NCI-H1436 (cell line): ENCODE measurements at places on chromosomes 4 and X.

GRCh38 chr4:98659741-98660462 is 1.5 kb upstream of the TSPAN5 start:
- no peak for DNase-seq

- no peak for DNase-seq
Observed at GRCh38 chr4:121875652-121876051, 5.4 kb upstream of the BBS7 start.

GRCh38 chr4:82458729-82459128 is 28.3 kb downstream of the ENOPH1 start:
- DNase-seq = no peak

GRCh38 chr4:61231421-61231820 is 31.3 kb downstream of the ADGRL3 start:
- no peak for DNase-seq

- no peak for DNase-seq
Observed at GRCh38 chr4:165326831-165327210, 648 bp upstream of the MSMO1 start.

GRCh38 chr4:106529348-106530023 is 160.9 kb upstream of the GIMD1 start:
- no peak for DNase-seq

- no peak for DNase-seq
Observed at GRCh38 chr4:38313999-38314561, 349.9 kb upstream of the KLF3 start.

DNA sequence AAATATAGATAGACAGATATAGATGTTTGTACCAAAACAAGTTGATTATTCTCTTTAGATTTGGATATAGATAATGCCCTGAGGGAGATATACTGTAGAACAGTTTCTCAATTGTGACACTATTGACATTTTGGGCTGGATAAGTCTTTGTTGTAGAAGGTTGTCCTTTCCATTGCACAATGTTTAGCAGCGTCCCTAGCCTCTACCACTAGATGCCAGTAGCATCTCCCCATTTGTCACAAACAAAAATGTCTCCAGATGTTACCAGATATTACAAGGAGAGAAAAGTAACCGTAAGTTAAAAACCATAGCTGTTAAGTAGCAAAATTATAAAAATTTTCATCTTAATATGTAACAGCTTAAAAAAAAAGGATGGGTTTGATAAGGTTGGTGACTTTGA is 2595.3 kb downstream of the ARAP2 start:
- no peak for DNase-seq

GRCh38 chrX:86002076-86002896 is 45.1 kb downstream of the CHM start:
- DNase-seq = no peak

- no peak for DNase-seq
Observed at GRCh38 chr4:123673971-123674370, 277.4 kb downstream of the SPRY1 start.

DNA sequence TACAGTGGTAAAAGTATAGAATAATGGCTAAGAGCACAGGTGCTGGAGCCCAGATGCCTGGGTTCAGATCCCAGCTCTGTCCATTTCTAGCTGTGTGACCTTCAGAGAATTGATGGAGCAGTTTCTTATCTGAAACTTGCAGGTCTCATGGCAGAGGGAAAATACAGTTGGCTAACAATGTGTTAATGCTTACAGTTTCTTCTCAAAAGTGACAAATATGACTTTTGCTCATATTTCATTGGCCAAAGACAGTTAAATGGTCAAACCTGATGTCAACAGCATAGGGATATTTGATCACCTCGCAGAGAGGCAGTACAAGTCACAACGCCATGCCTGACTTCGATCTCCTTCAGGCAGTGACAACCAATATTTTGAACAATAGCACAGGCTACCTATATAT is 60.2 kb upstream of the LCORL start:
- DNase-seq = no peak

DNA sequence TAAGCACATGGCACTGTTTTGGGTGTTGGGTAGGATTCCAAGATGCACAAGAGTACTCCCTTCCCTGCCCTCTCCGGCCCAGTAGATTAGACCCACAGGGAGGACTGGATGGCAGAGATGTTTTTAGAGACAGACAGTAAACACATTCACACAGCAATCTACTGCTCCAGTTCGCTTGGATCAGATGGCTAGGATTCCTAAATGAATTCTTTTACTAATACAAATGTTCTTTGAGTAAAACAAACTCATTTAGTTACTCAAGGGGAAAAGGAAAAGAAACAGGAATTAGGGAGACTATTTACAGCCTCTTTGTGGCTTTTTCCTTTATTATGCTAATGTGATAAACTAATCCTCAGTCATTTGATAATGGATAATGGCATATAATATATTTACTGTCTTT is 5.9 kb downstream of the SNX25 start:
- DNase-seq = no peak

DNA sequence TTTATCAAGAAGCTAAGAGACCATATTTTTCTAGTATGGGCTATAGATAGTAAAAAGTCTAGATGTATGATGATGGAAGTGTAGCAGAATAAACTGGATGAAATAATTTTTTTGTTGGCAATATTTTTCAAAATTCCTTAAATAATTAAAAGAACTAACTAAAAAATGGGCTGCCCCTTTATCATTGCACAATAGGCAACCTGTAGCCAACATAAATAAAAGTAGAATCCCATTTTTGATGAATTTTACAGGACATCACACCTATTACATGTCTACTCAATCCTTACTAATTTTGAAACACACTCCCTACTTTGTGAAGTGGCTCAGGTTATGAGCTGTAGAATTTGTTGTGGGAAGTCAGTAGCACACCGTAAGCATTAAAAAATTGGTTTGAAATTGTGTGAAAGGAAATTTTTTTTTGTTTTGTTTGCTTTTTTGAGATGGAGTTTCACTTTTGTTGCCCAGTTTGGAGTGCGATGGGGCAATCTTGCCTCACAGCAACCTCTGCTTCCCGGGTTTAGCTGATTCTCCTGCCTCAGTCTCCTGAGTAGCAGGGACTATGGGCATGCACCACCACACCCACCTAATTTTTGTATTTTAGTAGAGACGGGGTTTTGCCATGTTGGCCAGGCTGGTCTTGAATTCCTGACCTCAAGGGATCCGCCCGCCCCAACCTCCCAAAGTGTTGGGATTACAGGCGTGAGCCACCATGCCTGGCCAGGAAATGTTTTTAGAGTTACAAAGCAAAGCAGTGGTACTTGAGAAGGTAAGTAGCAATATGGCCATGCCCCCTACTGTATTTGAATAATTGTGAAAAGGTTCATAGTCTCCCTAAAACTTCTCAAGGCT is 8.9 kb upstream of the RUFY3 start:
- no peak for DNase-seq

- no peak for DNase-seq
Observed at GRCh38 chrX:24305905-24306304, 8.0 kb downstream of the SUPT20HL2 start.

DNA sequence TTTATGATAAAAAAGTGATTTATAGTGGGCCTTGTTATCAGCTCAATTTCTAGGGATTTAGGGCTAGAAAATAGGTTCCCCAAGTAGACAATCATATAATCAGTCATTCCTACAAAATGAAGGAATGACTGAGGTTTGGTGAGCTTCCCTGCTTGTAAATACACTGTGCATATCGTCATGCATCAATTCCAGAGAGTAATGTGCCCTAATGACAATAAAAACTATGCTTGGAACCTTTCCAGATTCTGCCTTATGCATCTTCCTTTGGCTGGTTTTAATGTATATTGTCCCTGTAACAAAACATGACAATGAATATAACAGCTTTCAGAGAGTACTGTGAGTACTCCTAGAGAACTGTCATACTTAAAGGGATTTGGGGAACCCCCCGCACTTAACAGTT is 1310.9 kb downstream of the PCDH7 start:
- no peak for DNase-seq

- no peak for DNase-seq
Observed at GRCh38 chr4:73575660-73576059, 44.6 kb downstream of the RASSF6 start.

DNA sequence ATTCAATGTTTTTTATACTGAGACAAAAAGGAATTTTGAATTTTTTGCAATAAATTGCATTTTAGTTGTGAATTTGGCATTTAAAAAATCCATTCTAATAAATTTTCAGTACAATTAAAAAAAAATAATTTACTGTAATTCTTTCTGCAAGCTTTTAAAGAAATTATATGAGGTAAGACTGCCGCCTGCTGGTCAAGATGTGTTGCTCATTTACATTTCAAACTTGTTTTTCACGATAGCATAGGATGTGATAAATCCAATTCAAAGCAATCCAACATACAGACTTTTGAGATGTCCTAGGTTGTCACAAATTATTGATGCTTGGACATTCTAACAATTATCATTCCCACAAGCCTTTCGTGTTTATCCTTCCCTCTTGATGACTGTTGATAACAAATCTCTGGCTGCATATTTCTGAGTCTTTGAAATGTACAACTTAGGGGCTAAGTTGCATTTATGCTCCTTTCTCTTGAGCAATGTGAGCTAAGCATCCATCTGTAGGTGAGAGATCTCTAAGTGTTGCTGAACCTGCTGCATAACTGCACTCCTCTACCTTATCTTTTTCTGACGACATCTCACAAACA is 21.7 kb upstream of the MFAP3L start:
- peak; percentile 41 for DNase-seq

DNA sequence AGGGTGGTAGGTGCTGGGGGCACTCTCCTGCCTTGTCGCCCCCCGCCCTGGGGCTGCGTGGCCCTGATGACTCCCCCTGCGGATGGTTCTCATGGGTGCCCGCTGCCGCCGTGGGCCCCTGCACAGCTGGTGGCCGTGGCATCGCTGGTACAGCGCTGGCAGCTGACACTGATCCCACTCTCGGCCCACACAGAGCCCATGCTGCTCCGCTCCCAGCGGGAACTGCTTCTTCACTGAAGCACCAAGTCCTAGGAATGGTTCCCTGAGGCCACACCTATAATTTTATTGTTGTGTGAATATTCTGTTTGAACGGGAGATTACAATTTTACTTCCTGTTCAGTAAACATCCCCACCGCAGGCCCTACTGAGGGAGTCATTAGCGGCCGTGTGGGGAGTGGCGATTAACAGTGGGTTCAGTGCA is 138.6 kb upstream of the NKX1-1 start:
- no peak for DNase-seq

DNA sequence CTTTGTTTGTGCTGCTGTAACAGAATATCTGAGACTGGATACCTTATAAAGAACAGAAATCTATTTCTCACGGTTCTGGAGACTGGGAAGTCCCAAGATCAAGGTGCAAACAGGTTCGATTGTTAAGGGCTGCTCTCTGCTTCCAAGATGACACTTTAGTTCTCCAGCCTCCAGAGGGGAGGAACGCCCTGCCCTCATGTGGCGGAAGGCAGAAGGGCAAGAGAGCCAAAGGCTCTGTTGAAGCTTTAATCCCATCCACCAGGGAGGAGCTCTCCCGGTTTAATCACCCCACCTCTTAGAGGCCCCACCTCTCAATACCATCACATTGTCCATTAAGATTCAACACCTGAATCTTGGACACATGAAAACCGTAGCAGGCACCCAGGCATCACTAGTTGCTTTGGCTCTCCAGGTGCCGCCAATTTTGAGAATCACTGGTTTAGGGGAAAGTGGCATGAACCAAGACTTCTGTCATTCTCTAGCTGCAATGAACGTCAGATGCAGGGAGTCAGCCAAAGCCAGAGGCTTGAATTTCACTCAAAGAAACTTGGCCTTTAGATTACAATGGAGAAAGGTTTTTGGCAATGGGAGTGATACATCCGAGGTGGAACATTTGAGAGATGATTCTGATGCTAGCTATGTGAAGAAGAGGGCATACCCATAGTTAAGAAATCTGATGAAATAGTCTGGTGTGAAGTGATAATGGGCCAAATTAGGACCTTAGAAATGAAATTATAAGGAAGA is 15.7 kb downstream of the FHL1 start:
- DNase-seq = peak; percentile 42

GRCh38 chr4:89290727-89291516 is 16.7 kb downstream of the GPRIN3 start:
- DNase-seq = no peak

- DNase-seq = no peak
Observed at GRCh38 chrX:111164728-111165127, 68.7 kb downstream of the PAK3 start.

- DNase-seq = no peak
Observed at GRCh38 chr4:66017671-66018070, 347.4 kb upstream of the EPHA5 start.

- peak; percentile 47 for DNase-seq
Observed at GRCh38 chrX:150942942-150943594, 40.1 kb upstream of the HMGB3 start.

DNA sequence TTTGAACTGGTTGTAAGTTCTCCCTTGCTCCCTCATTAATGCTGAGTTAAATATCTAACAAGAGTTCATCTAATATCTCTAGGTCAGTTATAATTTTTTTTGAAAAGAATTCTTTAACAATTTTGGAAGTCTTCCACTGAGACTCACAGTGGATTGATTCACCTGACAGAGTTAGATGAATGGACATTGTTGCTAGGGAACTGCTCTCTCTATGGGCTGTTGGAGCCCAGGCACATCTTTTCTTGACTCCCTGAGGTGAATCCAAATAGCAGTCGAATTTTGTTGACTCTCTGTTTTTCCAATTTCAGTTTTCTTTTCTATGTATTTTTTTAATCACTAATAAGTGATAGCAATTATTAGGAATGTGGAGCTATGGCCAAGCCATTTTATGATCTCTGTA is 996.1 kb upstream of the PABPC4L start:
- no peak for DNase-seq

DNA sequence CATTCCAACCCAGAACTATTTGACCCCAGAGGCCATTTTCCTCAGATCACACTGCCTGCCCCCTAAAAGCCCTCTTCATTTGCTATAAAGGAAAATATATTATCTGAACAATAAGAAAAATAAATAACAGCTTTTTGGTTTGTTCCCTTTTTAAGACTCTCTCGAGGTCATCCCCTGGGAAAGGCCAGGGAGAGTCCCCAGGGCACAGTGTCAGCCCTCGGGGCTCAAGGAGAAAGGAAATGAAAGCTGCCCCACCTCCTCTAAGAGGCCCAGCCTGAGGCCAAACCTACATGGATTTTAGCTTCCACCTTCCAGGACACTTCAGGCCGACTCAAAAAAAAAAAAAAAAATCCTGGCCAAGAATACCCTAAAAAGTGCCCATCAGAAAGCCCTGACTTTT is 97.6 kb downstream of the SH3KBP1 start:
- DNase-seq = no peak

- no peak for DNase-seq
Observed at GRCh38 chr4:111957116-111957515, 188.1 kb upstream of the FAM241A start.

DNA sequence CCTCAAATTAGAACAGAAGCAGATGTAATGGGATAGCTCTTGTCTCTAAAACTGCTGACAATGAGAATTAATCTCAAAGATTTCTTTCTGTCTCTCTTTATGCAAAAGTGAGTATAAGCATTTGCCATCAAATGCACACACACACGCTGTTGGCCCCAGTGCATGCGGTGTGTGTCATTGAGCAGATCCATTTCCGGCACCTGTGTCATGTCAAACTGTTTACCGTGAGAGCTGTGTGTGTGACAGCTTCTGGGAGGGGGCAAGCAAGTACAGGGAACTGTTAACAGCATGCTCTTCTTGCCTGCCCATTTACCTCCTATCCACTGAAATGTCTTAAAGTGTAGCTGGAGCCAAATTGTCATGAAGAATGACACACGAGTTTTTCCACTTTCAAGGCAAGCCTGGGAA is 297.9 kb upstream of the FAT4 start:
- DNase-seq = no peak

- no peak for DNase-seq
Observed at GRCh38 chrX:41043674-41044345, 41.4 kb upstream of the USP9X start.

GRCh38 chrX:38879631-38880220 is 78.5 kb downstream of the MID1IP1 start:
- peak; percentile 23 for DNase-seq
